ENCODE measurements at places on chromosomes 1 and 21.

- no peak for DNase-seq
Measured at GRCh38 chr1:39048745-39049370, 22.7 kb downstream of the NDUFS5 start.

DNA sequence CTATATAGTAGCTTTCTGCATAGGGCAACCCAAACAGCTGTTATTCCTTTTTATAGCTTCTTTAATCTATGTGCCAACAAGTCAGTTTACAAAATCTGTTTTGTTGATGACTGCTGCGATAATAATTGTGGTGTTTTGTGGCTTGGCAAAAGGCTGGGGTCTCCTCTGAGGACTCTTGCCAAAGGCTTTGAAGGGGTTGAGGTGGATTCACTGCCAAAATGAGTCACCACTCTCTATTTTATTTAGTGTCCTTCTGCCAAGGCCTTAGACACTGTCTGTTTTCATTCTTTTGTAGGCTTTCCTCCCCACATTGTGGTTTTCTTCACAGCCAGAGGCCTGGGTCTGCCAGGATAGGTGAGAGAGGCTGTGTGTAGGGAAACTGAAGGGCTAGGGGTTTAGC lies 161.8 kb downstream of the NFIA start:
- peak; percentile 63 for DNase-seq

- no peak for DNase-seq
Measured at GRCh38 chr21:22145545-22145944, 1147.3 kb downstream of the NCAM2 start.

DNA sequence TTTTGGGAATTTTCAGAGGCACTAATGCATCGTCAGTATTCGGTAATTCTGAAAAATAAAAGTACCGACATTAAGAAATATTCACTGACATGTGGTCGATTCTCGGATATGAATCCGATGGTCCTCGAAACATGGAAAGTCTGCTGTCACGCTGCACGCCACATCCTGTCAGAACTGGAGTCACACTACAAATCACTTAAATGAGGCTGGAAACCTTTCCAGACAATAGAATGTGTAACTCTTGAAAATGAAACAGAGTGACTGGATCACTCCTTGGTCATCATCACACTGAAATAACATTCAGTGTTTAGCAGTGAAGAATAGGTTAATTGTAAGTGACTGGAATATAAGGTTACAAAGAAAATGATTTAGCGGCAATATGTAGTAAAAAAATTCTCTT lies 620.1 kb upstream of the ADAMTS5 start:
- no peak for DNase-seq

GRCh38 chr1:29642519-29642918 lies 406.2 kb downstream of the PTPRU start:
- peak; percentile 18 for DNase-seq

- DNase-seq: no peak
Measured at GRCh38 chr1:166911624-166912023, 35.6 kb upstream of the TADA1 start.

GRCh38 chr1:84582802-84583587 lies 8.8 kb upstream of the CTBS start:
- no peak for DNase-seq

DNA sequence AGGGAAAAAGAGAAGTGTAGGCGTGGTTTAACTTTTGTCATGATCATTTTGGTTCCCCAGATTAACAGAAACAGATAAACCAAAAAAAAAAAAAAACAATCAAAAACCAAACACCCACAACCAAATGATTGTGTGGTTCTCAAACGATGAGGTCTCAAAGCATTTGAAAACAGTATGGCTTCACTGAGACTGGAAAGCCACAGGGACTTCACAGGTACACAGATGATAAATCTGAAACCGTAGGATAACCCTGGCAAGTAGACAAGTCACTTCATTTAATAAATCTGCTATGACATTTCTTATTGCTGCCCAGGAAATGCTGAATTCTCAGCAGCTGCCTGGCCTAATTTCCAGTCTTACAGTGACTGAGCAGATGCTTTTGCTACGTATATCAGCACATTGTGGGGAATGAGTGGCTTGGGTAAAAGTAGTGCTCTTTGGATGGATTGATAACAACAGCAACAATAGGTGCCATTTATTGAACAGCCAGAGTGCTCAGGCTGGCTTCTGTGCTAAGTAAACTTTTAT lies 6.1 kb downstream of the ST6GALNAC3 start:
- DNase-seq: no peak

DNA sequence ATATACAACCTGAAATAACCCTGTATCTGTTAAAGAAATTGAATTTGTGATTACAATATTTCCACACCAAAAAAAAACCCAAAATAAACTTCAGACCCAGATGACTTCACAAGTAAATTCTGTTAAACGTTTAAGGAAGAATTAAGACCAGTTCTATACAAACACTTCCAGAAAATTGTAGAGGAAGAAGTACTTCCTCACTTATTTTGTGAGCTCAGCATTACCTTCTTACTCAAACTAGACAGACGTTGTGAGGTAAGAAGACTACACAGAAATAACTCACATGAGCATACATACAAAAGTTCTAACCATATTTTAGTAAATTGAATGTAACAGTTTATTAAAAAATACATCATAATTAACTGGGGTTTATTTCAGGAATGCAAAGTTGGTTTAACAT lies 18.8 kb downstream of the RALGPS2 start:
- DNase-seq: no peak

DNA sequence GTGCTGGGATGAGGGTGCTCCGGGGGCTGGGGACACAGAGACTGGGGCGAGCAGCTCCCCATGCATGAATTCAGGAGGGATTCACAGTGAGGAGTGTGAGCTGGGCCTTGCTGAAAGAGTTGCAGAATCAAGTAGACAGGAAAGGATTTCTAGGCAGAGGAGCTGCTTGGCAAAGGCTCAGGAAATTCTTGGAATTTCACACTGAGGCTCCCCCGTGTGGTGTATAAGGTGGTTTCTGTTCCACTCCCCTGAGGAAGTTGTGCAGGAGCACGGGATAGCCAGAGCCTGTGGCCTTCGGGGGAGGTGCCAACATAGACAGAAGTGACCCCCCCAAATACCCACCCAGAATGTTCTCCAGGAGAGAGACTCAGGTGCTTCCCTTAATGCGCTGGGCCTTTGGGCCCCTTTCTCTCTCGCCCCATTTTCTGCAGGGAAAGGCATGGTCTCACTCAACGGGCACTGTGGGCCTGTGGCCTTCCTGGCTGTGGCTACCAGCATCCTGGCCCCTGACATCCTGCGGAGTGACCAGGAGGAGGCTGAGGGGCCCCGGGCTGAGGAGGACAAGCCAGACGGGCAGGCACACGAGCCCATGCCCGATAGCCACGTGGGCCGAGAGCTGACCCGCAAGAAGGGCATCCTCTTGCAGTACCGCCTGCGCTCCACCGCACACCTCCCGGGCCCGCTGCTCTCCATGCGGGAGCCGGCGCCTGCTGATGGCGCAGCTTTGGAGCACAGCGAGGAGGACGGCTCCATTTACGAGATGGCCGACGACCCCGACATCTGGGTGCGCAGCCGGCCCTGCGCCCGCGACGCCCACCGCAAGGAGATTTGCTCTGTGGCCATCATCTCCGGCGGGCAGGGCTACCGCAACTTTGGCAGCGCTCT lies 58.5 kb upstream of the ACTL8 start:
- no peak for DNase-seq

DNA sequence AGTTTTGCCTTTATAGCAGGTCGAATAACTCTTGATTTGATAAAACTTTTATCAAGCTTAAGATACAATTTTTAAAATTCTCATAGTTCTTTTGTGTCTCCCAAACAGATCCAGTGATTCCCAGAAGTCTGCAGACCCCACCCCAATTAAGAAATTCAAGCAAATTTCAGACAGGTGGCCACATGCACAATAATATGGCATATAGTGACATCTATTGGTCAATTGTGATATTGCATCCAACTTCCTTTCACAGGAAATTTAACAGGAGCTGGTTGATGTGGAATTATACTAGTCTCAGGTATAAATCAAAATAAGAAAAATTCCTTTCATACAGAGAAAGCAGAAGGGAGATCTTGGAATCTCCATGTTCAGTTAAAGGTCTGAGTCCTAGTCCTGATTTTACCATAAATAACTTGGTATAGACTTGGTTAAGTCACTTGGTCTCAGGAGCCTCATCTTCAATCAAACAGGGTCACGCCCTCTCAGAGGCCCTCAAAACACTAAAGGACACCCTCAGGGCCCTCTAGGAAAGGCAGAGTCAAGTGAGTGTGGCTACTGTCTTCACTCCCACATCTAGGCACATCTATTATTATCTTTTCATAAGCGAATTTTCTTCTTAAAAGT lies 24.1 kb downstream of the PIGM start:
- DNase-seq: no peak

DNA sequence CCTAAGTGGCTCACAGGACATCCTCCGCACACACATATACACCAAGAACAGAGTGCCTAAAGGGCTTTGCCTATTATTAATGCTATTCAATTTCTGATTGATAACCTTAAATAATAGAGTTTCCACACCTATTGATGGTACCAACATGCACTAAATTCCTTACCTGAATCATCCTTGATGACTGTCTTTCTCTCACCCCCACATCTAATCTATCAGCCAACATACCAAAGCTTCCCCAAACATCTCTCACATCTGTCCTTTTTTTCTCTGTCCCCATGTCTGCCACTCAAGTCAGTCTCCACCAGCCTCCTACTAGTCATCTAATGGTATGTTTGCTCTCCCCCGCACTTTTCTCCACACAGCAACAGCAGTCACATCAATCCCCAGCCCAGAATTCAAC lies 174.4 kb downstream of the DSCAM start:
- DNase-seq: no peak

Measured in ascending aorta (tissue), 2 donors.